ENCODE measurements at places on chromosomes 1 and 21.

GRCh38 chr1:208239473-208240381 is 4.5 kb downstream of the PLXNA2 start:
- no peak for DNase-seq

DNA sequence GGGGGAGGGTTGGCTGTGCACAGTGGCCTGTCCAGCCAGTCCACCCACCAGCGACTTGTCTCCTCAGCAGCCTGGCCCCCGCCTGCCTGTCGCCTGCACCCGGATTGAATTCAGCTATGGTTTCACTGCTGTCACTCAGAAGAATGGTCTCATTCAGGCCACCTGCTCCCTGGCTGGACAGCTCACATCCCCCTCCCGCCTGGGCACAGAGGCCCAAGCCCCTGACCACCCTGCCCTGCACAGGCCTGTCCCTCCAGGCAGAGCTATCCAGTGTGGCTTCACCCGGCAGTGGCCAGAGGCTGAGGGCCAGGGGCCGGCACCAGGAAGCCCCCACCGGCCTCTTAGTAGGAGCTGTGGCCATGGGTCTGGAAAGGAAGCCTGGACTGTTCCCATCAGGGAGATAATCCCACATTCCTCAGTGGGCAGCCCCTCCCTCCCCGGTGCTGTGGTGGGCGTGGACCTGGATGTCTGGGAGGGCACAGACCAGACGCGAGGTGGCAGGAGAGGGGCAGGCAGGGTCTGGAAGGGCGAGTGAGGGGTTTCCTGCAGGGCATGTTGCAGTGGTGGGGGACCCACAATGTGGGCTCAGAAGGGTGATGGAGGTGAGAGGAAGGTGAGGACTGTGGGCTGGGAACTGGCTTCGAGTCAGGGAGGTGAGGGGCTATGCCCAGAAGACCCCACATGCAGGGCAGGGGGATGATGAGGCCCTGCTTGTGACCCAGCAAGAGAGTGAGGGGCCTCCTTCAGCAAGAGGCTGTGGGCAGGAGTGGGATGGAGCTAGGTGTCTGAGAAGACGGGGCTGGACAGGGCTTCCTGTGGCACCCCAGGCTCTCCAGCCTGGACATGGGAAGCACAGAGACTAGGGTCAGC is 30.4 kb downstream of the WNT9A start:
- no peak for DNase-seq

GRCh38 chr1:47529520-47530098 is 91.8 kb downstream of the FOXD2 start:
- no peak for DNase-seq

DNA sequence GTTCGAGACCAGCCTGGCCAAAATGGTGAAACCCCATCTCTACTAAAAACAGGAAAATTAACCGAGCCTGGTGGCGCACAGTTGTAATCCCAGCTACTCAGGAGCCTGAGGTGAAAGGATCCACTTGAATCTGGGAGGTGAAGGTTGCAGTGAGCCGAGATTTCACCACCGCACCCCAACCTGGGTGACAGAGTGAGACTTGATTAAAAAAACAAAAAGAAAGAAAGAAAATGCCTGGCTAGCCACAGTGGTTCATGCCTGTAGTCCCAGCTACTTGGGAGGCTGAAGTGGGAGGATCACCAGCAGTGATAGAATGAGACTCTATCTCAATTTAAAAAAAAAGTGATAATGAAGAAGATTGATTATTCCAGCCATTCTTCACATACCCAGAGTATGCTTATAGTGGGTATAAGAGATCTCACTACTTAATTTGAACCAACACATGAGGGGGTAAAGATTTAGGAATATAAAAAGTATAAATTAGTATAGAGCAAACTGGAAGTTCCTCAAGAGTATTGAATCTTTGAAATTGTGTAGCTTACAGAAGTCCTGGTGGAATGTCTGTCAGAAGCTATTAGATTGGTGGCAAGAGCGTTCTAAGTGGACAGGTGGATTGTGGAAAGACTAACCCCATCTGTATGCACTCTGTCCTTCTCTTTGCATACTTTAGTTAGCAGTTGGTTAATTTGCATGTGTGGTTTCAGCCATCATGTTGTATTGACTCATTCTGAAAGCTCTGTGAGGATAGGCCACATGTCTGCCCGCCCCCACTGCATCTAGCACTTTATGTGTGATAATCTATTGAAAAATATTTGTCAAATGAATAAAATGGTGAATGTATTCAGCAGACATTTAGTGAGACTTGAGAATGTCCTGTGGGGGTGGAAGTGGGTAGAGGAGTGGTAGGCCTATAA is 25.0 kb downstream of the RLF start:
- DNase-seq: no peak

DNA sequence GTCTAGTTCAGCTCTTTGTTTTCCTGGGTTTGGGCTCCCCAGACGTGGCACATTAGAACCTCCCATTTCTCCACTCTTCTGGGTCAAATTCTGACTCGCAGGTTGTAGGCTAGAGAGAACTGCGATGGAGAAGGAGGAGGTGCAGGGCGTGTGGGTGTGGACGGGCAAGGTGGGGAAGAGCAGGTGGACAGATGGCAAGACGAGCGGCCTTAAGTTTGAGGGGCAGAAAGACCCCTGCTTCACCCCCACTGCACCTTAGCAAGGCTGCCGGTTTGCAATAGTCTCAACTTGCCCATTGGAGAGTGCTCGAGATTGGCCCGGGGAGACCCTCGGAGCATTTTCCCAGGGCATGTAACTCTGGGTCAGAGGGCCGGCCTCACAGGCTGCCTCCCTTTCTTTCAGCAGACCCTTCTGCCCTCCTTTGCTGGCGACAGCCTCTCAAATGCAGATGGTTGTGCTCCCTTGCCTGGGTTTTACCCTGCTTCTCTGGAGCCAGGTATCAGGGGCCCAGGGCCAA is 1.7 kb downstream of the IL24 start:
- DNase-seq: no peak

GRCh38 chr1:32651461-32652073 is 559 bp downstream of the RBBP4 start:
- DNase-seq: no peak

DNA sequence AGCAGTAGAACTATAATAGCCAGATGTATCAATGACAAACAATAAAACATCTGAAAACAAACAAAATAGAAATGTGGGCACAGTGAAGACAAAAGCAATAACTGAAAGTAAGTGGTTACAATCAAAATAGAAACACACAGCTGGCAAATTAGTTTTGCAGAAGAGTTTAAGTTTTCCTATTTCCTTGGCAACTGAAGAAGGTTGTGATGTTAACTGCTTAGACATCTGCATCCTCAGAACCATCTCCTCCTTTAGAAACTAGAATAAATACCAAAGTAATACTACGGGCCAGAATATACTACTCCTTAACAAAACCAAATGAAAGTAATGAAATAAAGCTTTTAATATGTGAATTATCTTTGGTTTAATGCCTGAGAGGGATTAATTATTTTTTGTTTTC is 605.5 kb downstream of the LTN1 start:
- DNase-seq: no peak

GRCh38 chr1:162710345-162710744 is 78.1 kb downstream of the DDR2 start:
- DNase-seq: no peak

GRCh38 chr1:54794451-54795355 is 6.4 kb downstream of the TTC22 start:
- DNase-seq: no peak

- DNase-seq: no peak
These were observed 25.4 kb upstream of the ALDH4A1 start for GRCh38 chr1:18927654-18928272.

- DNase-seq: no peak
These were observed 93.2 kb downstream of the CCDC185 start for GRCh38 chr1:223486366-223486765.

DNA sequence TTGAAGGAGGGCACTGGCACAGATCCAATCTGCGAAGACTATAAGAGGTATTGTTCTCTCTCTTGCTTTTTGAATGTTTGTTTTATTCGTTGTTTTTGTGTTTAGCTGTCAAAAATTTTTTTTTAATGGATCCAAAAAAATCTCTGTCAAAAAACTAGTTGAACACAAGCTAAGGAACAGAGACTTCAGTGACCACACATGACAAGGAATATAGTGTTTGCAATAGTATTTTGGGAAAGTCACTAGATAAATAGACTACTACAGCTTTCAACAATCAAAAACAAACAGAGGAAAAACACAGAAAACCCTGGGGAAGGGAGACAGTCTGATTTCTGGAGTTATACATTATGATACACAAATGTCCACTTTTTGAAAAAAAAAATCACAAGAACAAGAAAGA is 36.9 kb upstream of the COA6 start:
- DNase-seq: no peak

GRCh38 chr1:211628417-211628816 is 47.0 kb downstream of the NEK2 start:
- no peak for DNase-seq

DNA sequence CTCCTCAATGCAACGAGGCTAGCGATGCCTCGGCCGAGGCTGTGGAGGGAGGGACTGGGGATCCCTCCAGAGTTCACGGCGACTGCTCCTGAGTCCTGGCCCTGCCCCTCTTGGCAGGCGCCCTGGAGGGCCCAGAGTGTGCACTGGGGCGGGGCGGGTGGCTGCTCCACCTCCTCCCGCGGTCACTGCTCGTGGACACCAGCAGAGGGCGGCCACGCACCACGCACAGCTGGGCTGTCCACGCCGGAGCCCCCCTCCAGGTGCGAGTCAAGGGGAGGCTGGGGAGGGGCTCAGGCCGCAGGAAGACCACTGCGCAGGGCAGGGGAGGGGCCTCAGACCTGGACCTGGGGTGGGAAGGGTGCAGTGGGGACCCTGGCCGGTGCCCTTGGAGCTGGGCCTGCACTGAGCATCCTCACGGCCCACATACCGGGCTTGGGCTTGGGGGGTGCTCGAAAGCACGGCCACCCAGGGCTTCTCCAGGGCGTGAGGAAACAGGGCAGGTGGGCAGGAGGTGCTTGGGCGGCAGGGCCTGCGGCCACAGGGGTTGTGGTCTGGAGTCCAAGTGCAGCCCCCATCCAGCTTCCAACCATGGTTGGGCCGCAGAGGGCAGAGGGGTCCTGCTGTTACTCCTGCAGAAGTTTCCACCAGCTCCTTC is 20.6 kb upstream of the TTC34 start:
- no peak for DNase-seq

- no peak for DNase-seq
These were observed 79.6 kb downstream of the DOP1B start for GRCh38 chr21:36236052-36236730.

GRCh38 chr1:204449678-204450280 is 38.2 kb upstream of the PPP1R15B start:
- DNase-seq: no peak

GRCh38 chr1:94582565-94582964 is 41.0 kb upstream of the F3 start:
- DNase-seq: no peak

DNA sequence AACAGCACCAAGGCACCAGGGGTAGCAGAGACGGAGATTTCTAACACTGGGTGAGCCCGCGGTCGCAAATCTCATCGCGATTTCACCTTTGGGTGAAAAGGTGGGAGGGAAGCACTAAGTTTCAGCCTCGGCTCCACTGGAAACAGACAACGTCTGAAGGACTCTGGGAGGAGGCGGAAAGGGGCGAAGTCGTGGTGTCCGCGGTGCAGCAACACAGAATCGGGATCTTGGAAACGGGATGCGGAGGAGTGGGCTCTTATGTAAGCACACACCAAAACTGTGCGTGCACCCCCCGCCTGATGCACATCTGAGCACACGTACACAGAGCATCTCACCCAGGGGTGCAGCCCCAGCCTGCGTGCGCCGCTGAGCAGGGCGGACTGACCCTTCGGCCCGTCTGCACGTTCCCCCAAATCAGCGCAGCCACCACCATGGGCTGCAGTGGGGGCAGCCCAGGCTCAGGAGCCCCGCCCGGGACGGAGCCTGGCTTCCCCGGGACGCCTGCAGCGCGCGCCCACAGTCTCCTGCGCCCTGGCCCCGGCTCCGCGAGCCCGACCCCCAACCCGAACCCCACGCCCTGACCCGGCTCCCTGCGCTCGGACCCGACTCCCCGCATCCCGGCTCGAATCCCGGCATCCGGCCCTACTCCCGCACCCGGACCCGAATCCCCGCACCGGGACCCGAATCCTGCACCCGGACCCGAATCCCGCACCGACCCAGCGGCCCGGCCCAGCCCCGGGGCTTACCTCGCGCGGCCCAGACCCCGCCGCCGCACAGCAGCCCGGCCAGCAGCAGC is 670 bp downstream of the CLSTN1 start:
- DNase-seq: no peak

DNA sequence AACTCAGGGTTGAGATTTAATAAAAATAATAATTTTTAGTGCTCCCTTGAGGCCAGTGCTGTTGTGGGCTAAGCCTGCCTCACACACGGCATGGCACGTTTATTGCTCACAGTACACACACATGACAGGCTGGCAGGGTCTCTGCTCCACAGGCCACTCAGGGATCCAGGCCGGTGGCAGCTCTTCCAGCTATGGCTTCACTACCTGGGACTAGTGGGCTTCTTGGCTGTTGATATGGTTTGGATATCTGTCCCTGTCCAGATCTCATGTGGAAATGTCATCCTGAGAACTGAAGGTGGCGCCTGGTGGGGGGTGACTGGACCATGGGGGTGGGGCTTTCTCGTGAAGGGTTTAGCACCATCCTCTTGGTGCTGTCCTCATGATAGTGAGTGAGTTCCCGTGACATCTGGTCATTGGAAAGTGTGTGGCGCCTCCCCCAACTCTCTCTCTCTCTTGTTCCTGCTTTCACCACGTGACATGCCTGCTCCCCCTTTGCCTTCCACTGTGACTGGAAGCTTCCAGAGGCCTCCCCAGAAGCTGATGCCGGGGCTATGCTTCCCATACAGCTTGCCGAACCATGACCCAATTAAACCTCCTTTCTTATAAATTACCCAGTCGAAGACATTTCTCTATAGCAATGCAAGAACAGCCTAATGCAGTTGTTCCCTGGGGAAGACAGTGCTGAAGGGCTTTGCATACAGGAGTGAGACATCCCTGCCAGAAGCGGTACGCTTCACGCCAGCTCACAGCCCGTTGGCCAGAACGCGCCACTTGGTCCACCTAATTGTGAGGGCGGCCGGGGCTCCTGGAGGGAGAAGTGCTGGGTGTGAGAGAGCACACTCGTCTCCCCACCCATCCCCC is 226.9 kb upstream of the C1orf174 start:
- DNase-seq: no peak

DNA sequence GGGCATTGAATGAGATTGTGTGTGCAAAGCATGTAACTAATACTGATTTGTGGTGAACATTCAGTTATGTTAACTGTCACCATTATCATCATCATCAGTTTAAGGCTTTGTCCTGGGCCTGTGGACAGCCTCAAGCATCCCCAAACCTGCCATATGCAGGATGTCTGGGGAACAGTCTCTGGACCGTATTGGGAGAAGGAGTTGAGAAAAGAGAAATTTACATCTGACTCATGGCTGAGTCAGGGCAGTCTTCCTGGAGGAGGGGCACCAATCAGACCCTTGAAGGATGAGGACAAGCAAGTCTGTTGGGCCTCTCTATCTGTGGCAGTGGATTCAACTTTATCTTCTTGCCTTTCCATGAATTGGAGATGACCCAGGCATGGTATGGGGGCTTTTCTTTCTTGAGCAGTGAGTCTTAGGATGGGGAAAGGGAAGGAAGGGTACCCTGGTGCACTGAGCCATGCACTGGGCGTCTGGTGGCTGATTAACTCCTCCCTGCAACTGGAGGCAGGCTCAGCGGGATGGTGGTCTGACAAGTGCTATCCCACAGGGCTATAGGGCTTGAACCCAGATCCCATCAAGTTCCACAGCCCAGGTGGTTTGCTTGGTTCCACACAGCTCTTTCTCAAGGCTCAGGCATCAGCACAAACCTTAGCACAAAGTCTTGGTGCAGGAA is 2.9 kb downstream of the PADI3 start:
- DNase-seq: no peak

GRCh38 chr21:17139696-17140095 is 373.1 kb upstream of the CXADR start:
- DNase-seq: no peak
